Kidney (tissue), 22 donors: ENCODE measurements at places on chromosomes 7 and 10. TPM values are rescaled to one million over a fixed set of nuclear protein-coding genes. Genes with fewer than 3 reads are reported as not detected.

FXYD4 gene
- 109 TPM for total RNA-seq

DNA sequence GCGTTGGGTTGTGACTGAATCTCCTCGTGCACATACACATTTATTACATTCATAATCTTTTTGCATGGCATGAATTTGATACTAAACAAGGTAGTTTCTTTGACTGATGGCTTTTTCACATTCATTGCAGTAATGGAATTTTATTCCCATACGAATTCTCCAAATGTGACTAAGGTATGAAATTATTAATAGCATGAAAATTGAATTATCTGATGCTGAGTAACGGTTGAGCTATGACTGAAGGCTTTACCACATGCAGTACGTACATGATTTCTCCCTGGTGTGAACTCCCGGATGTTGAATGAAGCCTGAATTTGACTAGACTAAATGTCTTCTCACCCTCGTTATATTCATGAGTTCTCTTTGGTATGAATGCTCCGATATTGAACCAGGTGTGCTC is 104.4 kb upstream of the C1GALT1 start:
- no peak overlapping the region for H3K4me3 ChIP-seq
- no peaks in the 10 kb centered on the region for H3K36me3 ChIP-seq
- no peaks in the 10 kb centered on the region for H3K27me3 ChIP-seq
- DNase-seq = no peak
- no peaks in the 10 kb centered on the region for H3K4me1 ChIP-seq
- H3K27ac ChIP-seq = no peak overlapping the region

DNA sequence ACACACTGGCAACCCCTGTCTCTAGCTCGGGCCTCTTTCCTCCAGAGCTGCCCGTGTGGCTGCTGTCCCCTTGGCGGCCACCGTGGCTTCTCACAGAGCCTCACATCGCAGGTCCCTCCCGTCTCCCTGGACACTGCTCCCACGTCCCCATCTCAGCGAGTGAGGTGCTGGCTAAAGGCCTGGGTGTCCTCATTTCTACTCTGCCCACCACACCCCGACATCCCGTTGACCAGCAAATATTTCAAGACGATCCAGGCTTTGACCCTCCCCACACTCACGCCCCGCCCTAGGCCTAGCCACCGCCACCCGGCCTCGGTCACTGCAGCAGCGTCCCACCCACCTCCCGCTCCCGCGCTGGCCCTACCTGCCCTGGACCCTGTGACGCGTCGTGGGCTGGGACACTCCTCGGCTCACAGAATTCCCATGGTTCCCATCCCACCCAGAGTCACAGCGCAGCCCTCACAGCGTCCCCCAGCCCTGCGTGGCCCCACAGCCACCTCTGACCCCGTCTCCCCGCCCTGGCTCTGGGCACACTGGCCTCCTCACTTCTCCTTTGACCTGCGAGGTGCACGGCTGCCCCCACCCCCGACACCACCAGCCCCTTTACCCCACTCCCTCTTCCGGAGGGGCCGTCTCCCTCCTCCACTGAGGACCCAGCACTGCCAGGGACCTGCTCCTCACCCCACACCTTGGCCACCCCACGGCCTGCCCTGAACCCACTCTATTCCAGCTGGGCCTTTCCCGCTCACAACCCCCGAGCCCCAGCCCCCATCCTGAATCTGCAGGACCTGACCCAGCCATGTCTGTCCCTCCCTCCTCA is 6.9 kb downstream of the ADAP1 start:
- H3K4me1 ChIP-seq = no peaks in the 10 kb centered on the region
- H3K36me3 ChIP-seq = no peaks in the 10 kb centered on the region
- no peaks in the 10 kb centered on the region for H3K27me3 ChIP-seq
- DNase-seq = peak; percentile 48
- no peak overlapping the region for H3K4me3 ChIP-seq

GRCh38 chr7:158439035-158439434 is 148.6 kb downstream of the PTPRN2 start:
- H3K27me3 ChIP-seq = no peaks in the 10 kb centered on the region
- no peak overlapping the region for H3K4me3 ChIP-seq
- H3K36me3 ChIP-seq = no peaks in the 10 kb centered on the region
- no peak overlapping the region for H3K27ac ChIP-seq
- DNase-seq = no peak

MYL10 gene
- total RNA-seq = not detected

NRAP gene
- not detected for total RNA-seq

GRCh38 chr10:99461230-99461629 is 30.8 kb upstream of the GOT1 start:
- no peak overlapping the region for H3K4me3 ChIP-seq
- no peaks in the 10 kb centered on the region for H3K4me1 ChIP-seq
- H3K27ac ChIP-seq = no peak overlapping the region
- H3K27me3 ChIP-seq = peaks cover 2% of the 10 kb centered on the region
- no peak for DNase-seq

LRCH4 gene
- 62.9 TPM for total RNA-seq

SPAM1 gene
- not detected for total RNA-seq
